ENCODE measurements at places on chromosomes 4 and X.

DNA sequence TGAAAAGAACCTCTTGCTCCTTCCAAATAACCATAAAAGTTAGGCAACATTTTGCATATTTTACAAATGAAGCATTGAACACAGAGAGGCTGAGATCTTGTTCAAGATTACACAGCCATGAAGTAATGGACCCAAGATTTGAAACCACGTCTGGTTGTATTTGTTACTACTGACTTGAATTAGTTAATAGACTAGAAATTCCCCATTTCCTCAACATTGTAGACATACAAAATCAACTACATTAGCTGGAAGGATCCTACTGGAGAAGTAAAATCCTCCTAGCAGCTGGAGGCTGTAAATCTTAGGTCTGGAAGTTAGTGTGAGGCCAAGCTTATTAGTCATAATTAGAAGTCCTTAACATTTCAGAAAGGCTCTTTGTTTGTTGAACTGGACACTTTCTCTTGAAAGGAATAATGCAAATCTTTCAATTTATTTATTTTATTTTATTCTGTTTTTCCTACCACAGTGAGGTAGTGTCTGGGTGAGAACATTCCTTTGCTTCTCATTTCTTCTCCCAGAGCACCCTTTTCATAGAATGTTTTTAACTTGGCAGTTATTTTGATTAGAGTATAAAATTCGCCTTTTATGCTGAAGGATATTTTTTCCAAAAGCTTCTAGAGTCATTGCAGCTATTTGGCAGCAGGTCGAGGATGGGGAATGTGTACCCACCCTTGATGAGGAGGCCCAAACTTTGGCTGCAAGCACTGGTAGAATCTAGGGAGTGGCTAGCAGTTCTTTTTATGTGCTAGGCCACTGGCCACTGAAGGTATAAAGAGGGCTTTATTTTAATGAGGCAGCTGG, 62.0 kb upstream of the CLNK start:
- no peak for DNase-seq

DNA sequence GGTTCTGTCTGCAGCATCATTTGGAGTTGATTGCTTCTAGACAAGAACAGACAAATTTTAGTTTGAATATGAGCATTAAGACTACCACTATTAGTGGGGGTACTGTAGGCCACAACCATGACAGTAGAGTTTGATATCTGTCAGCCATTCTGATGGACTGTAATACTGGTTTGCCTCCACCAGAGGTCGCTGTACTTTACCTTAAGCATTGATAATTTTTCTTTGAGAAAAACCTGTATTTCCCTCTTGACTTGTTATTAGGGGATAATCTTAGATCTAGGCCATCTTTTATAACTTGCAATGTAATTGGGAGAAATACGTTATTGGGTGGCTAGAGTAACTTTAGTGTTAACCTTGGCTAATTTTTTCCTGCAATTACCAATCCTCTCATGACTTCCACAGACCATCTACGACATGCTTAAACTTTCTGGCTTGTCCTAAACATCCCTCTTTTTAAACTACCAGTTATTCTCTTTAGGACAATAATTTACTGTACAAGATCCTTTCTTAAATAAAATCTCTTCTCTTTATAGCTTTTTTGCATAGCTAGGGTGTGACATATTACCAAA, 562.4 kb downstream of the MAGEB5 start:
- DNase-seq: no peak

GRCh38 chrX:44747317-44747716, 96.5 kb upstream of the DUSP21 start:
- no peak for DNase-seq

GRCh38 chrX:22041907-22042530, 9.9 kb downstream of the PHEX start:
- no peak for DNase-seq

- DNase-seq: no peak
These were observed 245.5 kb downstream of the BANK1 start for GRCh38 chr4:102036016-102036415.

GRCh38 chr4:151781026-151781425, 20.2 kb upstream of the GATB start:
- no peak for DNase-seq

All from SK-N-DZ (cell line).